ENCODE measurements at places on chromosomes 7 and 10.

- DNase-seq, result no peak
Measured at GRCh38 chr7:45007571-45008328, 7.7 kb downstream of the CCM2 start.

DNA sequence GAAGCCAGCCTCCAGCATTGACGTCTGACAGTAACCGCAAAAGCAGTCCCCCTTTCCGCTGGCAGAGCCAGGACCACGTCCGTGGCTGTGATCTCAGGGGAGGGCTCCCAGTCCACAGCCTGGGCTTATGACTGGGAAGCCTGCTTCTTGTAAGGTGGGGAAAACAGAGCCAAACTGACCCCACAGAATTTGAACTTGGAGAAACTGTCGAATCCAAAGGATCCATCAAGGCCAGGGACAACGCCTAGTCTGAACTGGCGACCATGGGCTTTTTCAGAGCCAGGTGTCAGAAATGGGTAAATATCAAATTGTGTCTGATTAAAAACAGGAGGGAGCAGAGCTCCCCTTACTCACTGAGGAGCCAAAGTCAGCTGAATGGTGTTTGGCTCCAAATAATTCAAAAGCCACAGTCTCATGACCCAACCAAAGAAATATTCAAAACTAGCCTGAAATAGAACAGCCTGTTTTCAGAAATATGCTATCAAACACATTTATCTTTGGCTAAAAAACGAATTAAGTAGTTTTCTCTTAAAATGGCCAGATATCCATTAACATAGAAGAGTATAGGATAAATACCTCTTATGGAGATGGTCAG is 751.4 kb upstream of the GALNT17 start:
- DNase-seq, result no peak

DNA sequence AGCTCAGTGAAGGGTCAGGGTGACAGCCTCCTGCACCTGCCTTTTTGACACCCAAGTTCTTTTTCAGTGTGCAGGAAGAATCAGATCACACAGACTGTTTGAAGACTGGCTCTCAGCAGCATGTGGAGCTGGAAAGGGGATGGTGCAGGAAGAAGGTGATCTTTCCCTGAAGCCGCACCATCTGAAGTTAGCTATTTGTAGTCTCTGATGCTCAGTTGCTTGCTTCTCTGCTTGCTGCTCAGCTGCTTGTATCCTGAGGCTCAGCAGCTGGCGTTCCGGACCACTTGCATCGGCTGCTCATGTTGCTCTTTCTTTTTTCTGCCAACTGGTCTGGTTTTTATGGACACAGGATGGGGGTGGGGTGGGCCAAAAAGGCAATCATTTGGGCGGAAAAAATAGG is 15.8 kb upstream of the DNMBP start:
- DNase-seq, result no peak

- no peak for DNase-seq
Measured at GRCh38 chr7:117489911-117490310, 10.1 kb downstream of the CFTR start.

GRCh38 chr10:93473804-93474472 is 8.2 kb downstream of the MYOF start:
- DNase-seq, result no peak

GRCh38 chr10:114911052-114911711 is 26.8 kb upstream of the TRUB1 start:
- DNase-seq, result no peak

GRCh38 chr10:74058658-74059057 is 60.7 kb downstream of the VCL start:
- DNase-seq, result peak; percentile 27

DNA sequence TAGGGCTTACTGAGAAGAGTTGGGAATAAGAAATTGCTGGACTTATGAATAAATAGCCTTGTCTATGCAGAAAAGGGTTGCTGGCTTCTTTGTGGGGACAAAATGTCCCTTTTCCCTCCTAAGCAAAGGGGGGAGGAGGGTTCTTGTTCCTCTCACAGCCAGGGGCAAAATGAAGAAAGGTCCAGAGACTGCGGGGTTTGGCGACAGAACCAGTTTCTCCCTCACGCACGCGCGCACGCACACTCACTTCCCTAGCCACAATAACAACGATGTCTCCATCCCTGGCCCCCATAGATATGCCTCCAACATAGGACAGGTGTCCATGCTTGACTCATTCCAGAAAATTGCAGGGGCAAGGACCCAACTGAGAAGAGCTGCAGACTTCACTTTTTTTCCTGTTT is 3.3 kb downstream of the ZMIZ1 start:
- DNase-seq, result no peak

DNA sequence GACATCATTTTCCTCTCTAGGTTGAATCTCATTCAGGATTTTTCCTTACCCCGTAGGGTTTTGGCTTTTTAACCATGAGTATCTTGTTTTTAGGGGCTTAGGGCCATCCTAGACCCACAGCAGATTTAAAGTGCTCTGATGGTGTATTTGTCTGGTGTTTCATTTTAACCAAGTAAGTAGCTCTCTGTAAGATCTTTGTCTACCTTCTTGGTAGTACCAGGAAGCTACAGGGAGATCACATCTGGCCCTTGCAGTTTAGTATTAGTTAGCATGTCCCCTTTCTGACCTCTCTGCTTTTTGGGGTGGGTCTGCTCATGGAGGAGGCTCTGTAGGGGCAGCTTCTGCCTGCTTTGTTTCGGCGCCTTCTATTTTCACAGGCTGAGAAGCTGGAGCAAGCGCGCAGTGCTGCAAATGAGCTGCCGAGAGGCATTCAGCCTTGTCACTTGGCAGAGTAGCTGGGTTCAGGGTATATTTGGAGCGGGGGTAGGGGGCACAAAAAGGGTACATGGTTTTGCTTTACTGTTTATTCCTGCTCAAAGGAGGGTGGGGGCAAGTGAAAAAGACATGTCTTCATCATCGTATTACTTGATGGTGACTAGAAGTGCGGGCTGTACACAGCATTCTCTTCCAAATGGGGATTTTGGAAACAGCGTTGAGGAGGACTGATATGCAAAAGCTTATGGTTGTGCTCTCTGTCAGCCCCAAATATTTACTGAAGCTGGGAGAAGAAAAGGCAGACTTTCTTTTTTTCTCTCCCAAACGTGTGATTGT is 146.3 kb downstream of the CELF2 start:
- no peak for DNase-seq

- DNase-seq, result no peak
Measured at GRCh38 chr7:134403062-134403461, 55.8 kb downstream of the AKR1B1 start.

DNA sequence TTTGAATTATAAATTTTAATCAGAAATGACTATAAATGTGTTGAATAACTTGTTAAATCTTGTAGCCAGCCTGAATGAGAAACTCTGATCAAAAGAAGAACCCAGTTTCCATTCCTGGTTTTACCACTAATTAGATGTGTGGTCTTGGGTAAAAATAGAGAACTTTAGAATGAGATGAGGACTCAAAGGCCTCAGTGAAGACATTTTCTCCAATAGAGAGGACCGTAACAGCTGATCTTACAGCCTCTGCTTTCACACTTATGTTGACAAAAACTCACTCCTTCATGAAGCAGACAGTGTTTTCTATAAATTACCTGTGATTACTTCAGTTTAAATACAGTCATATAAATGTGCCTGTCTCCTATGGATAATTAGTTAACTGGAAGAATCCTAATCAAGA is 200.1 kb upstream of the MEOX2 start:
- DNase-seq, result no peak

DNA sequence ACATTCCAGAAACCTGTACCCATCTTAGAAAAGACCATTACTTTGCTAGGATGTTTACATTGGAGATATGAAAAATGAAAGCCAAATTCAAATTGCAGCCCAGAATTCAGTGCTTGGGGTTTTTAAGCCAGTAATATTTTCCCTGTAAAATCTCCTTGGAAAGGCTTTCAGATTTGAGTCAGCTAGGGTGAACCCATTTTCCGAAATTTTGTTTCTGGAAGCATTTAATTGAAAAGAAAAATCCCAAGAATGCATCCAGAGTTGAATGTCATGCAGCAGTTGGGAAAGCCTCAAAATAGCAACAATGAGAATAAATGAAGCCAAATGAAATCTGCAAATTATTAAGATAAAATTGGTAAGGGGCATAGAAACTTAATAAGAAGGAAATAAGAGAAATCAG is 106.4 kb downstream of the BMPER start:
- no peak for DNase-seq

- DNase-seq, result no peak
Measured at GRCh38 chr7:69625238-69625637, 27.0 kb downstream of the AUTS2 start.

DNA sequence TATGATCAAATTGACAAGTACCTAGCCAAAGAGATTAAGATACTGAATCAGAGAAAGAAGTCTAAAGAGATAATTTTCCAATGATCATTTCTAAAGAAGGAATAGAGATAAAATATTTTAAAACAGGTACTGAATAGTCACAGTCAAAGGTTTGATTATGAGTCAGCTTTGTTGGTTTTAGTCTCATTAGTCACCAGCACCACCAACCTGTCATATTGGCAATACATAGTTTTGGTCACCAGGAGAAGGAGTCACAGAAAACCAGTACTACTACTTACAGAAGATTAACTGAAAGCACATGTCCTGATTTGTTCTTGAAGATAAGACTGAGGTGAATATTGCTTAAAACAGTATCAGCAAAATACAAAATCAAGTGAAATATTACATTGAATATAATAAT is 34.6 kb downstream of the ZEB1 start:
- DNase-seq, result peak; percentile 51

DNA sequence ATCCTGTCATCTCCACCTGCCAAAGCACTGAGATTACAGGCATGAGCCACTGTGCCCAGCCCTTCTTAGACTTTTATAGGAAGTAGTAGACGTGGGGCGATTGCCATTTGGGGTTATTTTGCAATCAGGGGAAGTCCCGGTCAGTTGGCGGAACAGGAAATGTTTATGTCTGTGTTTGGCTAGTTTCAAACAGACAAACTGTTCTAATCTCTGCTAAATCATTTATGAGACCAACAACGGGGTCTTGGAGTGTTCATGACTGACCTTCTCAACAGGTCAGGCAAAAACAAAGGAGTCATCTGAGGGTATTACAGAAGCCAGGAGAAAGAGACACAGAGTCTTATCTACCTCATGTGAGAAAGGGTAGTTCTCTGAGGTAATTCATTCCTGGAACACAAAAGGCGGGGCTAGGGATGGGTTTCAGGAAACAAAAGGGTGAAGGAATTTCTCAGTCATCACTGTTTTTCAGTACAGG is 6.6 kb upstream of the TPK1 start:
- DNase-seq, result peak; percentile 7

GRCh38 chr7:106869954-106870353 is 4.9 kb downstream of the PIK3CG start:
- no peak for DNase-seq

DNA sequence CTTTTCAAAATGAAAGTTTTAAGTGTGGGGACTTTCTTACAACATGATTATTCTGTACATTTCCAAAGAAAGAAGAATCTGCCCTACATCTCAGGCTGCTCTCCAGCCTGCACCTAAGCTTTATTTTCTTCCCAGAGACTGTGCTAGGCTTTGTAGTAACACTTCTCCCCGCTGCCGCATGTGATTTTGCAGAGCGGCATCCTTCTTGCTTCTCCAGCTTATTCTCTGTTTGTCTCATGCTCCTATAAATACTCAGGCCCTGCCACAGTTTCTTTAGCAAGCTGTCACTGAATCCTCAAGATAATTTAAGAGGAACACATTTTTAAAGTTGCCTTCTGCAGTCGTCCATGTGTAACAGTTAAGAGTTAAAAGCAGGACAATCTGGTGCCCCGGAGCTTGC is 53.5 kb downstream of the INSYN2A start:
- DNase-seq, result no peak

- no peak for DNase-seq
Measured at GRCh38 chr10:50909334-50910014, 24.0 kb upstream of the A1CF start.

GRCh38 chr7:35446091-35446490 is 192.2 kb upstream of the TBX20 start:
- DNase-seq, result no peak

GRCh38 chr7:55088107-55088506 is 69.3 kb downstream of the EGFR start:
- DNase-seq, result no peak

DNA sequence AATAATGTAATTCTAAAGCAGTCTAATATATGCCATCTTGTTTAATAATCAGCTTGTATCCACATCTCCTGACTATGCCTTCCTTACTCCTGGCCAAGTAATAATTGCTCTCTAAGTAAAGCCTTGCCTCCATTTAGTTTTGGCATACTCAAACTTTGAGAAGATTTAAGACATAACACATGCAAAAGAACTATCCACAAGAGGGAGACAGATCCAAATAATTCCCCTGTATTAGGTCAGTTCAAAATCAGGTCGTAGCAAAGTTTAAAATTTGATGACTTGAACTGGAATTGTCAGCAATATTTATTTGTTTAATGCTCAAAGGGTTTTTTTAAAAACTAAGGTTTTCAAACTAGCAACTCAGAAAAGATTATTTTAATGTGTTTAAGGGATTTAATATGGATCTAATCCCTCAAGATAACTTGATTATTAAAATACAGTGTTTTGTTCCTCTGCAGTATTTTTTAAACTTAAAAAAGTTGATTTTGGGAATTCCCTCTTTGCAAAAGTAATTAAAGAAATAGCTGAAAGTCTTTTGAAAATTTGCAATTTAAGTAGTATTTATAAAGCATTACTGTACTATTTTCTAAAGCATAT is 95.3 kb downstream of the HDAC9 start:
- no peak for DNase-seq

DNA sequence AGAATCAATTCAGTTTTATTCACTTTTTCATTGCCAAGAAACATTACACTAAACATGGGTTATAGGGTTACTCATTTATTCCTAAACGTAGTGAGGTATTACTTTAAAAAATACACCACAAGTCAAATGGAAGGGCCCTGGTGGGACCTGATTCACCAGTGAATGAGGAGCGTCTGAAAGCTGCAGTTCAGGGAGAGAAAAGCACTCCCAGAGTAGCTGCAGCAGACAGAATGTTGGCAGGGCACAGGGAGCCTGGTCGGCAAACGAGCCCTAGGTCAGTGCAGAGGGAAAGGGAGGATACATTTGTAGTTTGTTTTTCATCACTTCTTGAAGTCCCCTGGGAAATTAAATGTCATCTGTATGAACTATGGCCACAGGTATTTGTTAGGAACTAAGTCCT is 361.7 kb upstream of the ETV1 start:
- DNase-seq, result no peak

GRCh38 chr7:7996568-7996967 is 28.0 kb downstream of the GLCCI1 start:
- DNase-seq, result no peak

DNA sequence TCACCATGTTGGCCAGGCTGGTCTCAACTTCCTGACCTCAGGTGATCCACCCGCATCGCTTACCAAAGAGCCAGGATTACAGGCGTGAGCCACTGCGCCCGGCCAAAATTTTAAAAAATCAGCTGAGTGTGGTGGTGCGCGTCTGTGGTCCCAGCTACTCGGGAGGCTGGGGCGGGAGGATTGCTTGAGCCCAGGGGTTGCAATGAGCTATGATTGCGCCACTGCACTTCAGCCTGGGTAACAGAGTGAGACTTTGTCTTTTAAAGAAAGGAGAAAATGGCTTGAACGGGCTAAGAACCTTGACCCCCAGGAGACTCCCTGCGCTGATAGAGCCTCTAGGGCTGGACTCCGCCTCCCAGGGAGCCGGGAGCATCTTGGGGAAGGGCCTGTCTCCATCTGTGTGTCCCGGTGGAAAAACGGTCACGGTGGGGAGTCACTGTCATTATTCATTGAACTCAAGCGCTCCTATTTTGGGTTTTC is 760 bp upstream of the KCTD7 start:
- no peak for DNase-seq

GRCh38 chr10:87722716-87723115 is 63.0 kb downstream of the PAPSS2 start:
- no peak for DNase-seq
